ENCODE measurements at places on chromosomes 1 and 21.

DNA sequence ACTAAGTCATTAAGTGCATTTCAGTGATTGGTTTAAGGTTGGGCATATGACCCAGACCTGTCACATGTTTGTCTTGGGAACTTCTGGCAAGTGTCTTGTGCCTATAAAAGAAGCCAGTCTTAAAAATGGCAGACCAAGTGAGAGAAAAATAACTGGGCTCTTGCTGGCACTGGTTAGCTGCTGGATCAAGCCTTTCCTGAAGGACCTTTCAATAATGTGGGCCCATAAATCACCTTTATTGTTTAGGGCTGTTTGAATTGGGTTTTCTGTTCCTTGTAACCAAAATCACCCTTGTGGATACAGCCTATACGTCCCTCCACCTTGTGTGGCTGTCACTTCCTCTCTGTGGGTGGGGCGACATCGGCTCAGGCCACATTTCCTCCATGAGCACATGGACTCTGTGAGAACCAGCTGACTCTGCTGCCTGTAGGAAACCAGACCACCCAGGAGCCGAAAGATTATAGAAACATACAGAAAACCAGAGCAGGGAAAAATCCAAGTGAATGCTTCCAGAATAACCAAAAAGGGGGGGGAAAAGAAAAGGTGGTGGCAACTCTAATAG lies 25.6 kb upstream of the WNT4 start:
- DNase-seq, result no peak

DNA sequence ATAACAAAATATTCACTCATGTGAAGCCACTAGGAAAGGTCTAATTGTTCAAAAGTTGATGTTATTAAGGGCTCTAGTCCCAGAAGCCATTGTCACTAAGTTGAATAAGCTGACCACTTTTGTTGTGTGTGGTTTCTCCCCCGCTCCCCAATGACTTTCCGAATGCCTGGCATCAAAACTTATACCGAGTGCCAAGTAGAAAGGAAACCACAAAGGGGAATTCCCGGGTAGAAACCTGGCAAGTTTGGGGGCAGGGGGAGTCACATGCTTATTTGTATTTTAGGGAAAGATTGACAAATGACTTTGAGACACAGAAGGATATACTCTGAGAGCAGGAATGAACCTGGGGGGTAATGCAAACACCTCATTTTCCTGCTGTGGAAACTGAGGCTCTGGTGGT lies 154.1 kb downstream of the TGFBR3 start:
- DNase-seq, result no peak

- no peak for DNase-seq
Observed at GRCh38 chr1:15314328-15315281, 67.6 kb downstream of the FHAD1 start.

DNA sequence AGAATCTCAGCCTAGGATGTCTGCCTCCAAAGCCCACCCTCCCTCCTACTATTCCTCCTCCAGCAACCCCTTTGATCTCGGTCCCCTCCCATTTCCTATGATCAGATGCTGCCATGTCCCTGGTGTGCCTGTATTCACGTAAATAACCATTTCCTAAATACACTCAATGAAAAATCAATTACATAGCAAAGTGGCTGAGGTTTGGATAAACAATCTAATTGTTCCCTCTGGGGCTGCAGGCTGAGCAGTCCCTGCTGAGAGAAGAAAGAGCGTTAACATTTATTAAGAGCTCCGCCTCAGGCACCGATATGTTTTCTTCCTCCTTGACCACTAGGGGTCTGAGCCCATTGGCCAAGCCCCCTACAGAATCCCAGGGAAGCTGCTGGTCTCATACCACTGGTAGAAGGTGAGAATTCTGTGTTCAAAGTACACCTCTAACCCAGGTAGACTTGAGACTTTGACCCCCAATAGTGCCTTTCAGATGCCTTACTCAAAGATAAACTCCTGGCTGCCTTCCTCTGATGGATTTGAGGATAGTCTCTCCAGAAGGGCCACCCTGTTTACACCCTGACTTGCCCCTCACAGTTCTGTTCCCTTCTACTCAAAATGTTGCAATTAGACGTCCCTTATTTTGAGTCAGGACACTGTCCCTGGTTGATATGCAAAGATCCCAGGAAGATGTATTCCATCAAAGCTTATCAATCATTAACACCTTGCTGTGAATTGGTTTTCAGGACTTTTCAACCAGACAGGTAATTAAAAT lies 33.9 kb upstream of the CAMK1G start:
- DNase-seq, result no peak

- DNase-seq, result no peak
Observed at GRCh38 chr1:228005511-228006033, 1.2 kb upstream of the WNT3A start.

- no peak for DNase-seq
Observed at GRCh38 chr21:16792101-16792500, 720.7 kb upstream of the CXADR start.

GRCh38 chr1:49251019-49251784 lies 474.5 kb upstream of the BEND5 start:
- DNase-seq, result no peak

- DNase-seq, result peak; percentile 42
Observed at GRCh38 chr1:107842241-107842640, 122.7 kb downstream of the VAV3 start.

DNA sequence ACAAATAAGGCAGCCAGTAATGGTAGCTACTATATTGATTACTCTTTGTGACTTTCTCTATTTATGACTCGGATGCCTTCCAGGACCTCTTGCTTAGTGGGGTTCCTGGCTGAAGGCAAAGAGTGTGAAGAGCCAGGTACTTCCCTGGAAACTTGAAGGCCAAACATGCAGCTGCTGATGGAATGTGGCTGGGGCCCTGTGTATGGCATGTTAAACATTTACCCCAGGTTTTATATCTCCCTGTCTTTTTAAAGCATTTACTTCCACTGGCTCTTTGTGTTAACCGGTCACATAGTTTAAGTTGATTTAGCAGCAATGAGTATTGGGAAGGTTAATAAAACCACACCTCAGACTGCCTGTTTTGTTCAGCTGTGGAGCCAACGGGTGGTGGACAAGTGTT lies 45.7 kb upstream of the PAXBP1 start:
- no peak for DNase-seq

GRCh38 chr1:228154021-228154669 lies 4.4 kb downstream of the GJC2 start:
- DNase-seq, result no peak
